Amniotic stem cell (primary cell): ENCODE measurements at places on chromosomes 4 and X.

- DNase-seq, result no peak
Measured at GRCh38 chr4:14225688-14226207, 598.2 kb upstream of the BOD1L1 start.

DNA sequence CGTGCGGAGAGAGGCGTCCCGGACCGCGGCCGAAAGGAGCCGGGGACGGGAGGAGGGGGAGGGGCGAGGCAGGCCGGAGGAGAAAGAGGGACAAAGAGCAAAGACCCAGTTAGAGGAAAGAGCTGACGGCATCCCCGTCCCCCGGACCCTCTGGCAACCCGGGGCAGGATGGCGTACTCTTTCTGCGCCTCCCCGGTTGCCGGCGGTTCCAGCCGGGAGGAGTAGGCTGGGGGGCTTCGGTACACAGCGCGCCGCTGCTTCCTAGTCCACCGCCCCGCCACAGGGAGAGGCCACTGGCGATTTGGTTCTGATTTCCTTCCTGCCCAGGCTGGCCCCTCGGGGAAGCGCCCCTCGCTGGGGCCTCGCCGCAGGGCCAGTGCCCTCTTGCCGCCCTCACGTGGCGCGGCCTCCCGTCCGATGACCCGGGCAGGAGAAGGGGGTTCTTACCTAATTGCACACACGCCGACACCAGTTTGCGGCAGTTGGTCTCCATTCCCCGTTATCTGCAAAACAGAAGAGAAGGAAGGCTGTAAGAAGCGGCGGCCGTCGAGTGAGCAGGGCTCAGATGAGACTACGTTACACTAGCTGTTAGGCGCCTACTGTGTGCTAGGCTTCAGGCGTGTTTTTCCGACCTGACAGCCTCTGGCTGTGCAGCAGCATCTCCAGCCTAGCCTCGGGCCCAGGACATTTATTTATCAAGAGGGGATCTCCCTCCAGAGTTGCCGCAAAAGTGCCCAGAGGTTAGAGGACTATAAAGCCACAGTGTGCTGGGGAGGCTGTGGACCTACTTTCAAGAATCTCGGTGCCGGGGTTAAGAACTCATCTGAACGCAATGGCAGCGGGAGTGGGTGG is 9.9 kb upstream of the PITX2 start:
- DNase-seq, result no peak

DNA sequence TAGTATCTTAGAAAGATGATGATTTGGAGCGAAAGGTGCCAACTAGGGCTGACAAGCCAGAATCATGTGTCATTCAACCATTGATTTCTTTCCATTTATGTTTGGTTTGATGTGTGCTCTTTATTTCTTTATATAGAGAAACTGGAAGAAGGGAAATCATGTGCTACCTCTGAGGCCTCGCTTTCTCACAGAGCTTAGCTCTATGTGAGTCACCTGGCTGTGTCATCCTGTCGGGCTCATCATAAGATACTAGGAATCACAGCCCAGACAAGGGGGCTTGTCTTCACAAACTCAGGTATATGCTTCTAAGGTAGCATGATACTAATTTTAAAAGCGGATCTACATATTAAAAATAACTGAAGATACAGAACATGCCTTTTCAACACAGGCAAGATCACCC is 81.7 kb upstream of the GPM6B start:
- DNase-seq, result no peak

- no peak for DNase-seq
Measured at GRCh38 chrX:154327038-154327820, 31.6 kb downstream of the TKTL1 start.

DNA sequence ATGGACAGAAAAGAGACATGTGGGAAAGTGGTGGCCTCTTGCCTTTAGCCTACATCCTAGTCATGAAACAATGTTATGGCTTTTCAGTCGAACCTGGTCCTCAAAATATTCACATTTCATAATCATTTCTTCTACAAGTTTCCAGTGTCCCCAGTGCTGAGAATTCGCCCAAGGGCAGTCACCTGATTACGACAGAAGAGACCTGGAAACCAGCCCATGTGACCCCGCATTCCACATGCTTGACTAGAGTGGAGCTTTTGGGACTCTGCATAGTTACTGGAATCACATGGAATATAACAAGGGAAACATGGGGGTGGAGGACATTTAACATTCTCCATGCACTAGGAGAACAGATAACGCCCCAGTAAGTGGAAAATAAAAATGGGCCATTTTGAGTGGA is 100.1 kb downstream of the PPARGC1A start:
- no peak for DNase-seq

- DNase-seq, result no peak
Measured at GRCh38 chr4:160709546-160709945, 1454.3 kb downstream of the FSTL5 start.

DNA sequence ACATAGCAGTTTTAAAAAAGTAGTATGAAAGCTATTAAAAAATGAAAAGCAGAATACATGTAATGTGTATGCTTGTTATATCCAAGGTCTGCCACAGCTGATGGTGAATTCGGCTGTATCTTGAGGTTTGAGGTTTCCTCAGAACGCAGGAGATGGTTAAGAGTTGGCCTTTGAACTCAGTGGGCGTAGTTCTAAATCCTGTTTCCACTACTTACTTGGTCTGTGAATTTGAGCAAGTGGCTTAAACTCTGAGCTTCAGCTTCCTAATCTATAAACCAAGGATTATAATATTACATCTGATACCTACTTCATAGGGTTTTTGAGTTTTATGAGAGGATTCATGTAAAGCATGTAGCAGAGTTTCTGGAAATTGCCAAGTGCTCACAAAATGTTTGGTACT is 125.2 kb downstream of the STIM2 start:
- no peak for DNase-seq

- DNase-seq, result no peak
Measured at GRCh38 chrX:130299279-130300009, 30.7 kb upstream of the ZNF280C start.

DNA sequence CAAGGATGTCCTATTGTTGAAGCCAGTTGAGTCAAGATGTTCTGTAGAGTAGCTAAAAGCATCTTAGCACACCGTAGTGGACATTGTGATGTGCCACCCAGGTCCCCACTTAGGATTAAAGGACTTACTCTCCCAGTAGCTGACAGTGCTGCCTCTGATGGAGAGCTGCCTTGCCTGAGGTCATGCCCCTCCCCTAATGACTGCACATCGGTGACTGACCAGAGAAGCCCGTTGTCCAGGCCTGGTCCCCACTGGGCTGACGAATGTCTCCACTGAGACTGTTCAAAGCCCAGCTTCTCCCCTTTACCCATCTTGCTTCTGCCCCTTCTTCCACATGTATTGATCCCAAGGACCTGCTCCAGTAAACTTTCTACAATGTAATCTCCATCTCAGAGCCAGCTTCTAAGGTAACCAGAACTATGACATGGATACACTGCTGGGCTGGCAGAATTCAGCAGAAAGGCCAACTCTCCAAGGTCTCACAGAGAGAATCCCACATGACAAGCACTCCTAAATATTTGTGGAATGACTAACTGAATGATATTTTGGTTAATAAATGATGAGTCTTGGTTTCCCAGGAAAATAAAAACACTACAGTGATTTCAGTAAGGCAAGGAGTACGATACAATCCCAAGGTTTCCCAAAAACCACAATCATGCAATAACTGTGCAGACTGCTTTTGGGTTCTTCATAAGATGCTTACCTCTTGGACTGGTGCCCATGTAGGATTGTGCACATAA is 82.4 kb upstream of the TMEM150C start:
- no peak for DNase-seq

GRCh38 chrX:41512394-41512793 is 65.3 kb downstream of the NYX start:
- no peak for DNase-seq

DNA sequence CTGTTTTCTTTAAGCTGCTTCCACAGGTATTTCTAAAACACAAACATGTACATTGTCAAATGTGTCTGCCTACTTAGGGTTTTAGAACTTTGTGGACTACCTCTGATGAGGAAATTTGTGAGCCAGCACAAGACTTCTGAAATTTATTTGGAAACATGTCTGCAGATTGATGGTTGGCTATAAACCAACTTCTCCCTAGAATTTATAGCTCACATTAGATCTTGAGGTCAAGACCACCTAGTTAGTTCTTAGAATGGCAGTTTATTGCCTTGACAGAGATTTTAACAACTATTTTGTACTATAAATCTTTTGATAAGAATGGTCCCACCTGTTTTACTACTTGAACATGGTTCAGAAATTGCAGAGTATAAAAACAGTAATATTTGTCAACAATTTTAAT is 72.7 kb upstream of the AADAT start:
- DNase-seq, result no peak

GRCh38 chr4:74886484-74886883 is 46.4 kb upstream of the PARM1 start:
- DNase-seq, result no peak

DNA sequence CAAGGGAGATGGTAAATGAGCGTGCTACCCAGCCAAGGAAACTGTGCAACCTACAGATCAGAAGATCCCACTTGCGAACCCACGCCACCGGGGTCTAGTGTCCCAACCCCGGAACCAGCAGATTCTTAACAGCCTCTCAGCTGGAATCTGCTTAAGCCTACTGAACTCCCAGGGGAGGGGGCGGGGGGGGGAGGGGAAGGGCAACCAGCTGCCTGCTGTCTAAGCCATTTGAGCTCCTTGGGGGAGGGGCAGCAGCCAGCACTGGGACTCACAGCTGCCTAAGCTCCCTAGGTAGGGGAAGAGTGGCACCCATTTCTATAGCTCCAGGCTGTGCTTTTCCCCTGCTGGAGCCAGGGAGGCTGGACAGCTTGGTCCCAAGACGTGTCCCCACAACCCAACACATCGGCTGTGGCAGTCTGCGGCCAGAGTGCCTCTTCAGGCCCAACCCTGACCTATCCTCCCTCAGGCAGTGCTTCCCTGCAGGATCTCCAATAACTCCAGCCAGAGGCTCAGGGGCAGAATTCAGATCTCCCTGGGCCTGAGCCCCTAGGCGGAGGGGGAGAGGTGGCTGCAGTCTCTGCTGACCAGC is 289.2 kb downstream of the LDB2 start:
- no peak for DNase-seq

DNA sequence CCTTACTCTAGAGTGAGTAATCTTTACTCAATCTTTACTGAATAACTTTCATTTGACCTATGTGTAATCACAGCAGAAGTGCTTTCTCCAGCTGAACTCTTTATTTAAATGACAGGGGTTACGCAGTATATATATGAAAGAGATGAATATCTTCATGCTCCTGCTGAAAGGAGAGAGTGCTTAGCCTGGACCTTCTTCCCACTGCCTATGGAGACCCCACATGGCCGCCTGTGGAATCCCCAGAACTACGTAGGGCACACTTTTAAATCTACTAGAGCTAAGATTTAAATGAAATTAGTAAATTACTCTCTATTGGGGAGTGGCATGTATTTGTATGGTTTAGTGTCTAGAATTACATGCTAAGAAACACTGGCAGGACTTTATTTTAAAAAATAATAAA is 391.2 kb downstream of the ANKRD50 start:
- no peak for DNase-seq

GRCh38 chr4:139978692-139979091 is 175.3 kb downstream of the MAML3 start:
- no peak for DNase-seq

GRCh38 chr4:8543623-8544022 is 36.6 kb upstream of the GPR78 start:
- no peak for DNase-seq

DNA sequence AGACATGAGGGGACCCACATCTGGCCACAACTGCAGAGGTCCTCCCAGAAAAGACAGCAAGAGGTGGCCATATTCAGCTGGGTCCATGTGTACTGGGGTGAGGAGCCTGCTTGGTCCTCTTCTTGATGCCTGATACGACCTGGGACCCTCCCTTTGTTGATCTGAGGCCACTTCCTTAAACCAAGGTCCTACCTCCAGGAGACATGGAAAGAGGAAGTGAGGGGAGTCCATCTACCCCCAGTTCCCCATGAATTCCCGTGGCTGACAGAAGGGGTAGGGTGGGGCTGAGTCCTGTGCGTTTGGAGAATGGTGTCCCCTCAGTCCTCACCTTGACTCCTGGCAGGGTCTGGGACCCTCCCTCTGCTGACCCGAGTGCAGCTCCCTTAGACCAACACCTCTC is 2.1 kb downstream of the MAGEA10 start:
- DNase-seq, result no peak

GRCh38 chr4:139955600-139955999 is 198.4 kb downstream of the MAML3 start:
- DNase-seq, result no peak

DNA sequence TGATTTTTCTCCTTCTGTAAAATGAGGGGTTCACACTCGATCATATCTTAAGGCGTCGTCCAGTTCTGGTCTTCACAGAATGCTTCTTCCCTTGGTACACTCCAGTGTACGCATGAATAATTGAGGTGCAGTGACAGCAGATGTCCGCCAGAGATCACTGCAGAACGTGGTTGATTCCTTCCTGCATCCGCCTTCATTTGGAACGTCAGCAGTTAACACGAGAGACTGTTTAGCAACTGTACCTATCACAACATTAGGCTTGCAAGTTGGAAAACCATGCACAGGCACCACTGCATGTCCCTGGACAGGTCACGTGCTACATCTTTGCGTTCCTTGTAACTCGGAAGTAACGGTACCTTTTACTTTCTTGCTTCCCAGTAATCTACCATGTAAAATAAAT is 66.0 kb upstream of the GEMIN8 start:
- DNase-seq, result no peak

- peak; percentile 46 for DNase-seq
Measured at GRCh38 chr4:71206763-71207162, 132.1 kb upstream of the SLC4A4 start.

- DNase-seq, result no peak
Measured at GRCh38 chr4:3424522-3425095, 17.2 kb upstream of the HGFAC start.

GRCh38 chr4:153733751-153734448 is 25.9 kb downstream of the RNF175 start:
- no peak for DNase-seq

DNA sequence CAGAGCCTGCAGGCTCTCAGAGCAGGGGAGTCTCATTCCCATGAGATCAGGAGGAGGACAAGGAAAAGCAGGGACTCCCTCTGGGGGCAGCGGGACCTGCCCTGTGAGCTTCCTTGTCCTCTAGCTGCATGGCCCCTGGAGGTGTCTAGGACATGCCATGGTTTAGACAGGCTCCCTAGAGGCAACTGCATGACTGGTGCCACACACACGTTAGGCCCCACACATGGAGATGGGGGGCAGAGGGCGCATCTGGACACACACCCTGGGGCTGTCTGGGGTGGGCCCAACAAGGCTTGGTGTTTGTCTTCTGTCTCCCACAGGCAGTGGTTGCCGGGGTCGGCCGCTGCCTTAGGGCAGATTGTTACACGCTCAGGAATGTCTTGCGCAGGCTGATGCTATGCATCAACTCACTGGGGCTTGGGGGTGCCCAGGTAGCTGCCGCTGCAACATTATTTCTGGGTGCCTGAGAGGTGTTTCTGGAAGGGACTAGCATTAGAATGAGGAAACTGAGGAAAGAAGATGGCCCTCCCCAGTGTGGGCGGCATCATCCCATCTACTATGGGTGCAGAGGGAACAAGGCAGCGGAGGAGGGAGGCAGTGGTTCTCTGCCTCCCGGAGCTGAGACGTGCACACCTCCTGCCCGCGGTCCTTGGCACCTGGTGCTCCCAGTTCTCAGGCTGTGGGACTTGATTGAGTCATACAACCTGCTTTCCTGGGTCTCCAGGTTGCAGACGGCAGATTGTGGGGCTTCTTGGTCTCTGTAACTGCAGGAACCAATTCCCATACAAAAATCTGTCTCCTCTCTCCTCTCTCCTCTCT is 32.1 kb upstream of the GPR78 start:
- no peak for DNase-seq

- peak; percentile 6 for DNase-seq
Measured at GRCh38 chrX:119763181-119763580, 4.8 kb downstream of the SOWAHD start.

- DNase-seq, result no peak
Measured at GRCh38 chr4:86220121-86220520, 139.7 kb downstream of the MAPK10 start.

GRCh38 chrX:10158279-10159144 is 1.7 kb downstream of the CLCN4 start:
- DNase-seq, result no peak
